ENCODE measurements at places on chromosomes 5 and 9.

DNA sequence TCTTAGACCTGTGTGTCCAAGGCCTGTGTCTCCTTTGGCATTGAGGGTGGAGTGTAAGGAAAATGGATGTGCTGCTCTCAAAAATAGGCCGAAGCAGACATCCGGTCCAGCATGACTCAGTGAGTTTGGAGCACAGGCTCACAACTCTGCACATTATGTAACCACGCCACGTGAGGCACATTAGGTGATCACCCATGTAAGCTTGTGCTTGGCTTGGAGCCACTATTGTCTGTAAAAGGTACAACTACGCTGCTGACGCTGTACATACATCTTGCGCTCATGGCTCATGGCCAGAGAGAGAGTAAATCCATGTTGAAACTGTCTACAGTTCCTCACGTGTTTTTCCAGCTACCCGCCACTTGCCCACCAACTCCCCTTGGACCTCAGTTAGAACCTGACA lies 177.5 kb downstream of the PDE4D start:
- DNase-seq: no peak

GRCh38 chr9:28839778-28840430 lies 1266.6 kb upstream of the C9orf72 start:
- no peak for DNase-seq

GRCh38 chr5:133128066-133128465 lies 76.3 kb downstream of the HSPA4 start:
- no peak for DNase-seq

GRCh38 chr9:70519912-70520724 lies 105.7 kb upstream of the KLF9 start:
- no peak for DNase-seq

GRCh38 chr5:107403228-107403953 lies 267.3 kb downstream of the EFNA5 start:
- no peak for DNase-seq

DNA sequence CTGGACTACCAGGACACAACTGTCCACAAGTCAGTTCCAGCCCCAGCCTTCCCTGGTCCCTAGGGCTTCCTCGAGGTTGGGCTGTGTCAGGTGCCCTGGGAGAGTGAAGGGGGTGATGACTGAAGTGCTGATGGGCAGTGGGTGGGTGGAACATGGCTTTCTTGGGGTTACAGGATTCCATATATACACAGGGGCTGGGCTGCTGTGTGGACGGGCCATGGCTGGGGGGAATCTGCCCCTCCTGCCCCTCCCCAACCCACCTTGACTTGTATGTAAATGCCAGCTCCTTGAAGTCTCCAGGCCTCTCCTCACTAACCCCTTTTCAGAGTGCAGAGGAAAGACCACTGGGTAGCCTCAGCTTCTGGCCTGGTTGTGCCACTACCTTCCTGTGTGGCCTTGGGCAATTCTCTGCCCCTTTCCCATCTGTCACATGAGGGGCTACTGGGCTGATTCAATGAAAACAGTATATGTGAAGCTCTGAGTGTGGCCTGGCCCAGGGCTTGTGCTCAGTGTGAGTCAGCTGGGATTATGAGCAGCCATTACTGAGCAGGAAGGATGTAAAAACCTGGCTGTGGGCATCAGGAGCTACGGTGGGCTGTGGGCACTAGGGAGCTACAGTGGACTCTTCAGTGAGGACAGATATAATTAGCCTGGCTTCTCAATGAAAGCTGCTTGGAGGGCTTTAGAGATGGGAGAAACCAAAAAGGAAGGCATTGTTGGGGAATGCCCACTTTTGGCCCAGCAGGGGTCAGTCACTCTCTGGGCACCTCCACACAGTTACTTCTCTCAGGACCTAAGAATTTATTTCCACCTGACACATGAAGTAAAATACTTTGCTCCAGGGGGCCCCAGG lies 23.3 kb downstream of the PITX1 start:
- no peak for DNase-seq

- no peak for DNase-seq
Observed at GRCh38 chr5:35483191-35483590, 134.5 kb upstream of the SPEF2 start.

GRCh38 chr9:104934691-104935500 lies 6.9 kb upstream of the ABCA1 start:
- DNase-seq: no peak

- no peak for DNase-seq
Observed at GRCh38 chr9:106880081-106880480, 17.1 kb downstream of the ZNF462 start.

DNA sequence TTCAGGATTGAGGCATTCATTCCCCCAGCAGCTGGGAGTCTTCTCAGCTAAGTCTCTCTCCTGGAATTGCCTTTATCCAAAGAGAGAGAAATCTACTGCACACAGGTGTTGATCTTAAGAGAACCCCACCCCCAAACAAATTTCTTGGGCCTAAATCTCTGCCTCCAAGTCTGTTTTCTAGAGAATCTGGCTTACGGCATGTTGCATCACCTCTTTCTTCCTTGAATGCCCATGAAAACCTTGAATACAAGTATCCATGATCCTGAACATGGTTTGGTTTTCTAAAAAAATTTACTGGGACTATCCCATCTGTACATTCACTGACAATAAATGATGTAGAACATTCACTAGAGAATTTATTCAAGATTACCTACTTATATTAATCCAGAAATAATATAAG lies 401.6 kb downstream of the PDE4D start:
- no peak for DNase-seq

DNA sequence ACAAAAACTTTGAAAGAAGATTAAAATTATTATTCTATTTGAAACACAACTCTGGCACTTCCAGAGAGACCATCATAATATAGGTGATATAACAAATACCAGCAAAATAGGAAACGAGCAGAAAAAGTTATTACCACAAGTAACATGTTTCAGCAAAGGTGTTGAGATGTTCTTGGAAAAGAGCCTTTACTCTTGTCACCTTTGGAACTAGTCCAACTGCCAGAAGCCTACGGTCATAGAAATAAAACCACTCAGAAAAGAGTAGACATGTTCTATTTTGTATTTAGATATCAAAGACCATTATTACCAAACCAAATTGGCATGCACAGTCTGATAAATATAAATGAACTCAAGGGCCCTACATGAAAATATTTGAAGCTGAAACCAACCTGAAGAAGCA lies 145.0 kb upstream of the DMAC1 start:
- no peak for DNase-seq

- DNase-seq: no peak
Observed at GRCh38 chr9:132509928-132510874, 72.2 kb upstream of the BARHL1 start.

DNA sequence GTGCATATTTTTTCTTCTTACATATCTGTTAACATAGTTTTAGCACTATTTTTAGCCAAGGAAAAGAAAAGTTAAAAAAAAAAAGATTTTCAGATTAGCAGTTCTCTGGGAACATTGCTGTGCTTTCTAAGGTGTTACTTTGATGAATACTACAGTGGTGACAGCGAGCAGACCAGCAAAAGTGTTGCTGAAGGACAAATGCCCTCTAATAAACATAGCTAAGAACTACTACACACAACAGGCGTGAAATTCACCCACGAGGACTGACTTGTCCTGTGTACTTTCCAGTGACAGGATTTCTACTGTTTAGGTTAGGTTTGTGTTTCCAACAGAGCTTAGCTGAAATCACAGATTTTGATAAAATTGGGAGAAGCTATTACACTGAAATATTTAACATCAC lies 153.8 kb downstream of the HCN1 start:
- no peak for DNase-seq

DNA sequence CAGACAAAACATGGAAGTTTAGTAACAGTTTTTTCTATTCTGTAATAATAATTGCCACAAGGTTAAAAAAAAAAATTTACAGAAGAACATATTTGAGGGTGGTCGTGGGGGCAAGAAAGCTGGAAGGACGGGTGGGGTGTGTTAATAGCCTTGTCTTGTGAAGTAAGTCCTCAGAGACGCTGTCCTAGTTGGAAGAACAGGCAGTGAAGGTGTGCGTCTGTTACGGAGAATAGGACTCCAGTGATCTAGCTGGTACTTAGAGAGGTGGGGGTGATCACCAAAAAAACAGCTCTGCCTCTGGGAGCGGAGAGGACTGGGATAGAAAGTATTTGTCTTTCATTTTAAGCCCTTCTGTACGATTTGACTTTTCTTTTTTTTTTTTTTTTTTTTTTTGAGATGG lies 17.7 kb downstream of the ABL1 start:
- no peak for DNase-seq

DNA sequence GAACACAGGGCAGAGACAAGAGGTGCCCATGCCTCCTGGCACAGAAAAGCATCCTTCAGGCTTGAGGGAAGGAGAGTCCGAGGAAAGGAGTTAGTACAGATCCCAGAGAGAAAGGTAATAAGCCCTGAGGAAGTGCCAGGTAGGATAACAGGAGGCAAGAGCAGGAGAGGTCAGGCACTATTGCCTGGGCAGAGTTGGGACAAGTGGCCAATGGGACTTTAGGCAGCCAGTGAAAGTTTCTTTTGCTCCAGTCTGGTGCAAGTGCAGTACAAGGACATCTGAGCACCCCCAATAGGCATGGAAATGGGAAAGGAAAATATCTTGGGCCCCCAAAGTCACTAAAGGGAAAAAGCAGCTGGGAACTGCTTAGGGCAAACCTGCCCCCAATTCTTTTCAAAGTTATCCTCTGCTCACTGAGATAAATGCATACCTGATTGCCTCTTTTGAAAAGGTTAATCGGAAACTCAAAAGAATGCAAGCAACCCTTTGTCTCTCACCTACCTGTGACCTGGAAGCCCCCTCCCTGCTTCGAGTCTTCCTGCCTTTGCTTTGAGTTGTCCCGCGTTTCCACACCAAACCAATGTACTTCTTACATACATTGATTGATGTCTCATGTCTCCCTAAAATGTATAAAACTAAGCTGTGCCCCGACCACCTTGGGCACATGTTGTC lies 46.5 kb downstream of the ELOVL7 start:
- no peak for DNase-seq

All from activated gamma-delta T cell treated with anti-CD3 and anti-CD28 coated beads, Interleukin-2, amount 50 U/mL, for 16 hours (primary cell).